ENCODE measurements at places on chromosomes 11 and 22.

DNA sequence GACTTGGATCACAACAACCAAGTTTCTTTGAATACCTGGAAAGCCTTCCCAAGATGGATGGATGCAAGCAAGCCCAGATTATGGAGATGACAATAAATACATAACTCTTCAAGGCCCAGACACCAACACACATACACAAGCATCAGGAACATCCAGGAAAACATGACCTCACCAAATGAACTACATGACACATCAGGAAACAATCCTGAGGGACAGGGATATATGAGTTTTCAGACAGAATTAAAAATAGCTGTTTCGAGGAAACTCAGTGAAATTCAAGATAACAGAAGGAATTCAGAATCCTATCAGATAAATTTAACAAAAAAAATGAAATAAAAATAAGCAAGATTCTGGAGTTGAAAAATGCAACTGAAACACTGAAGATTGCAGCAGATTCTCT is 659.4 kb downstream of the METTL15 start:
- DNase-seq: no peak

- no peak for DNase-seq
Observed at GRCh38 chr11:123438131-123438627, 8.1 kb downstream of the GRAMD1B start.

- DNase-seq: no peak
Observed at GRCh38 chr11:129395432-129395831, 19.8 kb downstream of the BARX2 start.

GRCh38 chr11:8247312-8247711 is 16.4 kb downstream of the LMO1 start:
- peak; percentile 30 for DNase-seq

DNA sequence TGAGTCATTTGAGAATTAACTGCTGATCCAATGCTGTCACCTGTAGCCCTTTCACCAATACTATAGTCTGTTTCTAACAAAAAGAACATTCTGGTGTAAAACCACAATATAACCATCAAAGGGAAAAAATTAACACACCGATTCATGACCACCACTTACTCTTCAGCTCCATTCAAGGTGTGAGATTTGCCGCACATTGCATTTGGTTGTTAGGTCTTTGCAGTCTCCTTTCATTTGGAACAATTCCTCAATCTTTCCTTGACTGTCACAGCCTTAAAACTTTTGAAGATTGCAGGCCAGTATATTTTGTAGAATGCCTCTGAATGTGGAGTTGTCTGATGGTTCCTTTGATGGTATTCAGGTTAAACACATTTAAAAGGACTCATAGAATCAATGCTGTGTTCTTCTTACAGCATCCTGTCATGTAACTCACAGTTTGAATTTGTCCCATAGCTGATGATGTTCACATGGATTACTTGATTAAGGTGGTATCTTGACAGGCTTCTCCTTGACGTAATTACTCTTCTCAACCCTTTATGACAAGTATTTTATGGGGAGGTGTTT is 63.6 kb downstream of the TNRC6B start:
- DNase-seq: no peak

- DNase-seq: no peak
Observed at GRCh38 chr11:77340501-77340900, 39.0 kb upstream of the GDPD4 start.

- no peak for DNase-seq
Observed at GRCh38 chr11:16058671-16059070, 297.7 kb downstream of the SOX6 start.

GRCh38 chr11:119694334-119694733 is 34.7 kb downstream of the NECTIN1 start:
- DNase-seq: peak; percentile 80

DNA sequence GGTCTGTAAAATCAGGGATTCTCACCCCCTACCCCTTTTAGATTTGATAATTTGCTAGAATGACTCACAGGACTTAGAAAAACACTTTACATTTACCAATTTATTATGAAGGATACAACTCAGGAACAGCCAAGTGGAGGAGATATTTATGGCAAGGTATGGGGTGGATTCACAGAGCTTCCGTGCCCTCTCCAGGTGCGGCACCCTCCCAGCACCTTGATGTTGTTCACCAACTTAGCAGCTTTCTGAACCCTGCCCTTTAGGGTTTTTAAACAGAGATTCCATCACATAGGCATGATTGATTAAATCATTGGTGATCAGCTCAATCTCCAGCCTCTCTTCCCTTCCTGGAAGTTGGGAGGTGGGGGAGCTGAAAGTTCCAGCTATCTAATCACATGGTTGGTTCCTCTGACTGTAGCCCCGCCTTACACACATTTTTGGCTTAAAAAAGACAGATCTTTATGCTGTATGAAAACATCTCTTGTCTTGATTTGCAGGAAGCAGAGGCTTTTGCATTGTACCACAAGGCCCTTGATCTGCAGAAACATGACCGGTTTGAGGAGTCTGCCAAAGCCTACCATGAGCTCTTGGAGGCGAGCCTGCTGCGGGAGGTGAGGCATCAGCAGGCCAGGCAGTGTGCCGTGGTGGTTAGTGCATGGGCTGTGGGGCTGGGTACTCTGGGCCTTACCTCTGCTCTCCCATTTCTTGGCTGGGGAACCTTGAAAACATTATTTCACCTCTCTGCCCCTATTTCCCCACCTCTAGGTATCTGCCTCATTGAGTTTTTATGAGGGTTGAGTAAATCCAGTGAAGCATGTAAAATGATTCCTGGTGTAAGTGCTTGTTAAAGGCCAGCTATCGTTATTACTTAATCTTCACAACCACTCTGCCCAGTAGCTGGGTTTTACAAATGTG is 27.0 kb downstream of the CABIN1 start:
- no peak for DNase-seq

DNA sequence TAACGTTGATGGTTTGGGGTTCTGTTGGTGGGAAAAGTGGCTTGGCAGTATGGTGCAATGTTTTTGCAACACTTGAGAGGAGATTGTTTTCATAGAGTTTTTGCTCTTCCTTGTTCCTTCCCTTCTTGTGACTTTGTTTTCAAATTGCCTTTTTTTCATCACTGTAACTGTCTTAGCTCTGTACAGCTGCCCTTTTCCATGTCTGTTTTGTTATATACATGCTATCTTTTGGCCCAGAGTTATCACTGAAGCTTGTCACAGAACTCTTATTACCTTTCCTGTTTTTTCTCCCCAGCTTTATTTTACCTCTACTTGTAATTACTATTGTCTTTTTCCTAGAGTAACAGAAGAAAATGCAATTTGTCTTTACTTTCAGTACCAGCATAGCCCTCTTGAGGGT is 154.1 kb downstream of the DDX10 start:
- DNase-seq: no peak

DNA sequence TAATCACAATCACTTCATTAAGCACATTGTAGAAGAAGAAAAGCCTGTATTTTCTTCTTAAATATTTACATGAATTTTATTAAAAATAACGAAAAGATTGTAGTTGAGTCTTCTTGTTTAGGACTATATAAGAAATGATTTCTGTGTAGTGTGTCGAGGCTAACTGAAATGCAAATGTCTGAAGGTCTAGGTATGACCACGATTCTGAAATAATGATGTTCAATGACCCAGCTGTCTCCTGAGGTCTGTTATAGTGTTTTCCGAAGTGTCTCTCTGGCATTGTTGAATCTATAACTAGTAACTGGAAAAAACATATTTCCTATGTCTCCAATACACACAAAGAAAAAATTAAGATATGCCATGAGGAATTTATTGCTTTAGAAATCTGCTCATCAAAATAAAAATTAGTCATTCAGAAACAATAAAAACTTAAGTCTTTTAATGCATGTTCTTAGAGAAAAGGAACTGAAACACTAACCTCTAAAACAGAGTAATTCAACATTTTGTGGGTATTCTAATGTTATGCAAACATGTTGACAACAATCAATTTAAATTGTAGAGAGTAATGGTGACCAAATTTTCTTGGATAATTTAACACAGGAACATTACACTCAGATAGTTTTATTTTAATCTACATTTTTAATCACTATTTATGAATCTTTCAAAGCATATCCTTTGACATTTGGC is 55.0 kb downstream of the CASP12 start:
- no peak for DNase-seq

DNA sequence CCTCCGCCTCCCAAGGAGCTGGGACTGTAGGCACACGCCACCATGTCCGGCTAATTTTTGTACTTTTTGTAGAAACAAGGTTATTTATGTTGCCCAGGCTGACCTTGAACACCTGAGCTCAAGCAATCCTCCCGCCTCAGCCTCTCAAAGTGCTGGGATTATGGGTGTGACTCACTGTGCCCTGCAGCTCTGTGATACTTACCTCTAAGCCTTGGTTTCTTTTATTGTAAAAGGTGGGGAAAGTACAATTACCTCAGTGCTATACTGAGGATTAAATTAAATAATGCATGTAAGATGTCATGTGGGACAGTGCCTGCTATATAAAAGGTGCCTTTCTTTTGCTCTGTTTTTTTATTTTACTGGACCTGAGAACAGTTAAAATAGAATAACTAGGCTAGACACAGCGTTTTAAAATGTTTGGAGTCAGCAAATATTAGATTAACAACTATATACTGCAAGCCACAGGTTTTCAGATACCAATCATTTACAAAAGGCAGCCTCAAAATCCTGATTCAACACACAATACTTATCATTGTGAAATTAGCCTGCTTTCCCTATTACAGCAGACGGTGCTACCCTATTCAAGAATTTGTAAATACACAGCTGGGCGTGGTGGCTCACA is 30.0 kb downstream of the PRR14L start:
- DNase-seq: no peak

GRCh38 chr22:47041271-47042115 is 279.0 kb downstream of the TBC1D22A start:
- no peak for DNase-seq

DNA sequence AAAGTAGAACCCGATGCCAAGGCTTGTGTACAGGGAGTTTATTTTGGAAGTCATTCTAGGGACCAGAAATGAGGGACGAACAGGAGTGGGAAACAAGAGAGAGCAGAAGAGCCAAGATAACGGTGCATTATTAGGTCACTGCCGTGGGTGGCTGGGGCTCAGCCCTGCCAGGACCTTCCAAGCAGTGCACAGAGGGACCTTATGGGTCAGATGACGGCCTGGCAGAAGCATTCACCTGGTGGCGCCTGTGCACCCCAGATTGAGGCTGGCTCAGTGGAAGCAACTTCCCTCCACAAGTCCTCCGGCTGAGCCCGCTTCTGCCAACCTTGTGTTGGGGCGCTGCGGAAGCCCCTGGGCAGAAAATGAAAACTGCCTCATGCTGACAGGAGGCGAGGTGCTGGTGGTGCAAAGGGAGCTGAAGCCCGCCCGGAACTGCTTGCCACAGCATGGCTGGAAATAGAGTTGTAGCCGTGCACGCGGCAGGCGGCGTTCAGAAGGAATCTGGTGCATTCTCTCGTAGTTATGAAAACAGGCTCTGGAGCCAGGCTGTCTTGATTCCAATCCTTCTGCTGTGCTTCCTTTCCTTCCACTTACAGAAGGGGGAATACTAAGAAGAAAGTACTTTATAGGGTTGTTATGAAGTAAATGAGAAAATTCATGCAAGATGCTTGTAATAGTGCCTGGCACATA is 22.2 kb upstream of the TP53I11 start:
- no peak for DNase-seq

DNA sequence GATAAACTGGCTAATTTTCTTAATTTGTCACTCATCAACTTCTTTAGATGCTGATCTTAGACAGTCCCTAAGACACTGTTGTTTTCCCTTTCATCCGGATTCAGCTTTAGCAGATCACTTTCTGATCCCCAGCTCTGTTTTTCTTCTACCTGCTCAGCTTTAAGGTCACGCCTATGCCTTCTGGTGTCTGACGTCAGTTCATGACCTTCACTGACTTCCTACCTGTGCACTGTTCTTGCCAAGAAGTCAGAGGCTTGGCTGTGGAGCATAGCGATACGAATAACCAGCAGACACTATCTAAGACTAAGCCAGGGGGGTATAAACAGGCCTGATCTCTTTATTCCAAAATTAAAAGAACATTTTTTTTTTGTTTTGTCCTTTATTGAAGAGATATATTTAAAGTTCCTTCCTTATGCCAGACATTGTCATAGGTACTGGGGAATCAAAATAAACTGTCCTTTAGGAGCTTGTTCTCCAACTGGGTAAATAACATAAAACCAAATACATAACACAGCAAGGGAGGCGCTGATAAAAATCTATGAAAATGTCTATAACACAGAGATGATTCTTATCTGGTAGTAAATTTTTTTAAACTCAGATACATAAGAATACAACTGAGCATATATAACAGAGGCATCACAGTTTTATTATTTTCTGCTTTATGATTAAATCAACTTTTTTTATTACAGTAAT is 352.2 kb upstream of the CTSC start:
- DNase-seq: no peak

DNA sequence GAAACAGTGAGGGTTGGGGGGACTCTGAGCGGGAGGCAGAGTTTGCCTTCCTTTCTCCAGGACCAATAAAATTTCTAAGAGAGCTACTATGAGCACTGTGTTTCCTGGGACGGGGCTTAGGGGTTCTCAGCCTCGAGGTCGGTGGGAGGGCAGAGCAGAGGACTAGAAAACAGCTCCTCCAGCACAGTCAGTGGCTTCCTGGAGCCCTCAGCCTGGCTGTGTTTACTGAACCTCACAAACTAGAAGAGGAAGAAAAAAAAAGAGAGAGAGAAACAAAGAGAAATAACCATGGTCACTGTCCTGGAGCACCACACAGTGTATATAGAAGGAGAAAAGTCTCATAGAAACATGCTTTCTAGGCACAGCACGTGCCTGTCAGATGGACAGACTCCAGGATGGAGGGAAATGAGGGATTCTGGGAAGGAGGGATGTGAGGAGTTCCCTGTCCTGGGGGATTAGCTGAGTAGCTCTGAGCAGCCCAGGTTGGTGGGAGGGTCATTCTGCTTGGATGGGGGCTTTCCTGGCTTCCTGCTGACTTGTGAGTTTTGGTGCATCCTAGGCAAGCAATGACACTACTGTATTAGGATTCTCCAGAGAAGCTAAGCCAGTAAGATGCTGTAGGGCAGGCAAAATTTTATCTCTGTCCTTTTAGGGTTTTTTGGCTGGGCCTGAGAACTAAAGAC is 3.1 kb downstream of the GSTP1 start:
- DNase-seq: no peak

DNA sequence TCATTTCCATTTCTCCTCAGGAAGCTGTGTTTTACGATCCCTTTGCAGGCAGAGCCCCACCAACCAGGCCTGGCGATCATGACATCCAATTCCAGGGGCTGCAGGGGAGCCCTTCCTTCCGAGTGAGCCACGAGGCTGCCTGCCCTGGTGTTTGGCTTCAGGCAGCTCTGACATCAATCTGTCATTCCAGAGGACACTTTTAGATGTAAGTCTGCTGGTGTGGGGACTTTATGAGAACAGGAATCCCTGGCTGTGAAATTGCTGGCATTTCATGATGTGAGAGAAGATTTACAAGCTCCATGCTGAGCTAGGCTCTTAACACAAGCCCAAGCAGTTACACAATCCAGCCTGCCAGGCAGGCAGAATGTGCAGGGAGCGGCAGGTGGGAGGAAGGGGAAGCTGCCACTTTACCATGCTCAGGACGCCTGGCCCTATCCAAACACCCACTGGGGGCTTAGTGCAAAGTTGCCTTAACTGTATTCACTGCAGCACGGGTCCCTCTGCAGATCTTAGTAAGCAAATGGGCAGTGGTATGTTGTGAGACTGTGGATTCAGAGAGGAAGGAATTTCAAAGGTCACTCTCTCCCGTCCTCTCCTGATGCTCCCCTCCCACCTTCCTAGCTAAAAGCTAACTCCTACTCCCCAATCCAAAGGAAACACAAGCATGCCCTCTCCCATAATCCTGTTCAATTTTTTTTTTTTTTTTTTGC is 43.4 kb upstream of the MICAL2 start:
- no peak for DNase-seq
